ENCODE measurements at places on chromosomes 5 and 9.

- no peak for DNase-seq
Observed at GRCh38 chr9:83451308-83451707, 86.9 kb downstream of the FRMD3 start.

- no peak for DNase-seq
Observed at GRCh38 chr5:31663519-31663918, 24.6 kb downstream of the PDZD2 start.

DNA sequence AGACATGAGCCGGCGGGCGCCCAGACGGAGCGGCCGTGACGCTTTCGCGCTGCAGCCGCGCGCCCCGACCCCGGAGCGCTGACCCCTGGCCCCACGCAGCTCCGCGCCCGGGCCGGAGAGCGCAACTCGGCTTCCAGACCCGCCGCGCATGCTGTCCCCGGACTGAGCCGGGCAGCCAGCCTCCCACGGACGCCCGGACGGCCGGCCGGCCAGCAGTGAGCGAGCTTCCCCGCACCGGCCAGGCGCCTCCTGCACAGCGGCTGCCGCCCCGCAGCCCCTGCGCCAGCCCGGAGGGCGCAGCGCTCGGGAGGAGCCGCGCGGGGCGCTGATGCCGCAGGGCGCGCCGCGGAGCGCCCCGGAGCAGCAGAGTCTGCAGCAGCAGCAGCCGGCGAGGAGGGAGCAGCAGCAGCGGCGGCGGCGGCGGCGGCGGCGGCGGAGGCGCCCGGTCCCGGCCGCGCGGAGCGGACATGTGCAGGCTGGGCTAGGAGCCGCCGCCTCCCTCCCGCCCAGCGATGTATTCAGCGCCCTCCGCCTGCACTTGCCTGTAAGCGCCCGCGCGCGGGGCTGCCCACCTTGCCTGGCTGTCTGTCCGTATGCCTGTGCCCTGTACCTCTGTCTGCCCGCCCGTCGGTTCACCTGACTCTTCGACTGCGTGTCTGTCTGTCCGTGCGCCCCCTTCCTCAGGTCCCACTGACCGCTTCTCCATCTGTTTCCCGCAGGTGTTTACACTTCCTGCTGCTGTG is 412 bp downstream of the FGF18 start:
- DNase-seq = peak; percentile 22

DNA sequence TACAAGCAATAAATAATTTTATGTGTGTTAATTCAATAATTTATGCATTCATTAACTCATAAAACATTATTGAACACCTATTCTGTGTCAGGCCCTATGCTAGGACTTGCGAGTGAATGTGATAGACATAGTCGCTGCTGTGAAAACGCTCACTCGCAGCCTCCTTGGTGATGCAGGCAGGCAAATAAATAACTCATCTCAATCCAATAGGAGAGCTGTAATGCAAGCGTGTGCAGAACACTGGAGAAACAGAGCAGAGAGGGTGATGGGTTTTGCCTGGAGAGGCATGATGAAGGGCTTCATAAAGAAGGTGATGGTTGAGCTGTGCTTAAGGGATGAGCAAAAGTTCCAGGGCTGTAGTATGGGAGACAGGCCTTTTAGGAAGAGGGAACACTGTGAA is 111.3 kb upstream of the ZNF462 start:
- no peak for DNase-seq

DNA sequence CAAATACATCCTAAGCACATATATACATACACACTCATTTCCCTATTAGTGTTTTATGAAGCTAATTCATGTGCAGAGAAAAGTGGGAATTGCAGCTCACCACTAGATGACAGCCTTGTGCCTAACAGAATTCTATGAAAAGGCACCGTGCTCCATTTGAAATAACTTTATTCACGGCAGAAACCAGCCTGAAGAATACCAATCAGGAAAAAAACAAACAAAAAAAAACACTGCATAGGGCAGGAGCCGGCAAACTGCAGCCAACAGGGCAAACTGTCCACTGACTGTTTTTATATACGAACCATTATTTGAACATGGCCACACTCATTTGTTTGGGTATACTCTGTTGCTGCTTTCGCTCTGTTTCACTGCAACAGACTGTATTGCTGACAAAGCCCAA is 33.6 kb downstream of the ERMP1 start:
- no peak for DNase-seq

DNA sequence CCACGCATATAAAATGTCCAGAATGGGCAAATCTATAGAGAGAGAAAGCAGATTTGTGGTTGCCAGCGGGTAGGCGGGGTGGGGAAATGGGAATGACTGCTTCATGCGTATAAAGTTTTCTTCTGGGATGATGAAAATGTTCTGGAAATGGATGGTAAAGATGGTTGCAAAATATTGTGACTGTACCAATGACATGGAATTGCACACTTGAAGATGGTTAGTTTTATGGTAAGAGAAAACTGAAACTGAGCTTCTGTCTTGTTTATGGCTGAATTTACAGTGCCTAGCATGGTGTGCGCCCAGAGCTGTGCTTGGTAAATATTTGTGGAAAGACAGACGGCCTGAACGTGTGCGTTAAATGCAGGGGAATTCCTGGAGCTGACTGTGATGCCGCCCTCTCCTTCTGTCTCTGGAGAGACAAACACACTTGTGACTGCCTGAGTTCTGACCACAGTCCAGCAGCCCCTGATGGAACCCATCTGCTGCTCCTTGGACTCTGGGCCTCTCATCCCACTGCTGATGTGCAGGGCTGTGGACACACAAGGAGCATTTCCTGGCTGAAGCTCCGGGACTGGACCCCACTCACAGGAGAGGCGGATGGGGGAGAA is 8.6 kb upstream of the PTGES start:
- DNase-seq = no peak

DNA sequence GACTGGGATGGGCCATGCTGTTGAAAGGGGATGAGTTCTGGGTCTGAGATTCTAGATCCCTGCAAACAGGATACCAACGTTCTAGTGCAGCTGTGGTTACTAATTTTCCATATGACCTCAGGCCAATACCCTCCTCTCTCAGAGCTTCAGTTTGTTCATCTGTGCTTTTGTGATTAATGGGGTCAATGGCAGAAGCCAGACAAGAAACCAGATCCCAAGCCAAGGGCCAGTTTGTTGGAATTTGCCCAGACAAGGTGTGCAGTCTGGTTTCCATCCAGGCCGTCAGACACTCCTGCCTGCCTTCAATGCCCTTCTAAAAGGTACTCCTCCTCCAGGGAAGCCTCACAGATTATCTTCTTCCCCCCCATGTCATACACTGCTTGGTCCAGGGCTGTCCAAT is 11.4 kb downstream of the MYORG start:
- no peak for DNase-seq
